Upper lobe of right lung (tissue), 1 donor: ENCODE measurements at places on chromosomes 1 and 21. TPM values are rescaled to one million over a fixed set of nuclear protein-coding genes. Genes with fewer than 3 reads are reported as not detected.

- no peaks in the 10 kb centered on the region for H3K27me3 ChIP-seq
- no peak for DNase-seq
- H3K4me1 ChIP-seq, result peaks cover 17% of the 10 kb centered on the region
- H3K27ac ChIP-seq, result peak overlapping the region; percentile 96
These were observed 644 bp downstream of the UBE4B start for GRCh38 chr1:10033359-10033845.

- peak overlapping the region; percentile 23 for H3K4me3 ChIP-seq
- H3K27me3 ChIP-seq, result no peaks in the 10 kb centered on the region
- no peaks in the 10 kb centered on the region for H3K36me3 ChIP-seq
- DNase-seq, result peak; percentile 94
- peak overlapping the region; percentile 82 for H3K27ac ChIP-seq
- H3K4me1 ChIP-seq, result peaks cover 38% of the 10 kb centered on the region
These were observed 107.6 kb downstream of the ETS2 start for GRCh38 chr21:38913120-38913892.

DNA sequence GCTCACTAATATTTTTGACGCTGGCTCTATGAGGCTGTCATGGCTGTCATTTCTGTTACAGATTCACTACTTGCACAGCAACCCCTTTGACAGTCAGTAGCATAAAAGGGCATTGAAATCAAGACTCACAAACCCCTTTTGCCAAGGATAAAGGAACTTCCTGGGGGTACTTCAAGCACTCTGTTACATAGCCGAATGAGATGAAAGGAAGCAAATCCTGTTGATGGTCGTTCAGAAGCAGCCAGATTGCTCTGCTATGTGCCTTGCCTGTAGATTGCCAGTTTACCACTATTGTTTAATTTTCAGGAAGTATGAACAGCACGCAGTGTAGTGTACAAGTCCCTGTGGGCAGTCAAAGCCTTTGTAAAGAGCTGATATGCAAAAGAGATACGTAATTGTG, 296.2 kb downstream of the LRRIQ3 start:
- no peaks in the 10 kb centered on the region for H3K4me1 ChIP-seq
- no peaks in the 10 kb centered on the region for H3K27me3 ChIP-seq
- no peak overlapping the region for H3K4me3 ChIP-seq
- no peak overlapping the region for H3K27ac ChIP-seq
- H3K36me3 ChIP-seq, result no peaks in the 10 kb centered on the region
- DNase-seq, result no peak

DNA sequence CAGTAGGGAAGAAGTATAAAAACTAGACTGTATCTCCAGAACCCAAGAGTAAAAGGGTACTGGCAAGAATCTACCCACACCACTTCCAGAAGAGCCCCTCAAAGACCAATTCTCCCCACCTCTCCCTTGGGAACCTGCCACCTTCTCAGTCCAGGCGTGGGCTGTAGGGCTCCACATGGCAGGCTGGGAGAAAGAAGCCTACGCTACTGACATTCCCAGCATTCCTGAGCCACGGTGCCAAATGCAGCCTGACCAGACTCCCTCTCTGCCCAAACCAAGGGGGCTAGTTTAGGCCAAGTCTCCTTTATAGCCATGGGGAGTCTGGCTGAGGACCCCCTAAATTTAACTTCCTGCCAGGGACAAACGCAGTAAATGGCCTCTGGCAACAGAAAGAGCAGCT, 2.0 kb downstream of the UBE2Q1 start:
- peaks cover 44% of the 10 kb centered on the region for H3K36me3 ChIP-seq
- peaks cover 25% of the 10 kb centered on the region for H3K4me1 ChIP-seq
- H3K27me3 ChIP-seq, result no peaks in the 10 kb centered on the region
- H3K27ac ChIP-seq, result peak overlapping the region; percentile 51
- no peak for DNase-seq
- H3K4me3 ChIP-seq, result peak overlapping the region; percentile 71

DNA sequence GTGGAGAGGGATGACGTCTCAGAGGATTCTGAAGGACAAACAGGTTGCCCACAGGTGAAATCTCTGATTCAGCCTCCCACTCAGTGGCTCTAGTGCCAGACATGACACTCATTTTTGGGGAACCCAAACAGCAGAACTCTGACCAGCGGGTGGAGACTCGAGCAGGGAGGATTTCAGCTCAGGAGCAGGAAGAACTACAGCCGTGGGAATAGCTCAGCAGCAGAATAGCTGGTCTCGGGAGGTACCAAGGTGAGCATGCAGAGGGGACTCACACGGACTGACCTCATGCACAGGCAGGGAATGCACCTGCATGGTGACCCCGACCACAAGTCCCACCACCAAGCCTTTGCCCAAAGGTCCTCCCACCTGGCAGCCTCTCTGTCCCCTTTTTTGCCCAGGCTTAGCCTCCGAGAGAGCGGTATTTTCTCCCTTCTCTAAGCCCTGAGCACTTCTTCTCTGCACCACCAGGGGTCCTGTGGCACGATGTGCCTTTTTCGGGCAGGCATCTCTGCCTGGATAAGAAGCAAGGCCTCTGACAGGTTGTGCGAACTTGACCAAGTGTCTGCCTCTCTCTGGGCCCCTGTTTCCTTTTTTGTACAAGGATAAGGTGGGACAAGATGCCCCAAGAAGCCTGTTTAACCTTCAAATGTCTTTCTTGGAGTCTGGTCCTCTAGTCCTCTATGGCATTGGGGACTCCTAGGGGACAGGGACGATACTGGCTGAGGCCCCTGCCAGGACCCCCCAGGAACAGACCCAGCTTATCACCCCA, 8.8 kb upstream of the FGR start:
- no peaks in the 10 kb centered on the region for H3K27me3 ChIP-seq
- H3K4me1 ChIP-seq, result peaks cover 6% of the 10 kb centered on the region
- H3K27ac ChIP-seq, result no peak overlapping the region
- no peak overlapping the region for H3K4me3 ChIP-seq
- no peak for DNase-seq
- H3K36me3 ChIP-seq, result no peaks in the 10 kb centered on the region

DNA sequence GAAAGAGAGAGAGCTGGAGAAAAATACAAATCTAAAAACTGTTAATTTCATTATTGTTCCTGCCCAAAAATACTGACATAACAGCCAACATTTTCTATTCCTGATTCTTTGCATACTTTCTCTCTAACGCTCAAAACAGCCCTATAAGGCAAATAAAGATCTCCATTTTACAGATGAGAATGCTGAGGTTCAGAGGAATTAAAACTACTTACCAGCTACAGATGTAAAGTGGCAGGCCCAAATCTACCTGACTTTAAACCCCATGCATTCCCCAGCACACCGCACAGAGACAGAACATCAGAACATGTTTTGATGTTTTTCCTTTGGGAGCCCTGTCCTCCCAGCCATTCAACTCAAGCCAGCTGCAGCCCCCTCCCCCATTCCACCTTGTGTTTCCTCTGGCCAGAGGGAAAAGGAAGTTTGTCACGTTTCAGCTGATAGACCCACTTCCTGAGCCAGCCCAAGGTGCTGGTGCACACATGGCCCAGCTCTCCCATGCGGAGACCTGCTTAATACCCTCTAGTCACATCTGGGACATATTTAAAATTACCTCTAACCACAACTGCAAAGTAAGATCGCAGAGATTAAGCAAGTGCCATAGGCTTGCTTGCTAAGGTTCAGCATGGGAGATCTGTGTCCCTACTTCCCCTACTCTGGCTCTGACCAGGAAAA, 133.1 kb upstream of the NFIA start:
- no peaks in the 10 kb centered on the region for H3K36me3 ChIP-seq
- H3K4me3 ChIP-seq, result no peak overlapping the region
- no peaks in the 10 kb centered on the region for H3K27me3 ChIP-seq
- H3K27ac ChIP-seq, result no peak overlapping the region
- no peak for DNase-seq
- H3K4me1 ChIP-seq, result no peaks in the 10 kb centered on the region

- no peak for DNase-seq
- H3K36me3 ChIP-seq, result no peaks in the 10 kb centered on the region
- no peaks in the 10 kb centered on the region for H3K4me1 ChIP-seq
These were observed 68.9 kb upstream of the PARP1 start for GRCh38 chr1:226476648-226477319.

- H3K27me3 ChIP-seq, result no peaks in the 10 kb centered on the region
- H3K4me1 ChIP-seq, result no peaks in the 10 kb centered on the region
- peaks cover 8% of the 10 kb centered on the region for H3K36me3 ChIP-seq
- H3K4me3 ChIP-seq, result no peak overlapping the region
These were observed 193.0 kb downstream of the GPR52 start for GRCh38 chr1:174640783-174641182.

Gene FALEC
- 1.0 TPM for total RNA-seq

DNA sequence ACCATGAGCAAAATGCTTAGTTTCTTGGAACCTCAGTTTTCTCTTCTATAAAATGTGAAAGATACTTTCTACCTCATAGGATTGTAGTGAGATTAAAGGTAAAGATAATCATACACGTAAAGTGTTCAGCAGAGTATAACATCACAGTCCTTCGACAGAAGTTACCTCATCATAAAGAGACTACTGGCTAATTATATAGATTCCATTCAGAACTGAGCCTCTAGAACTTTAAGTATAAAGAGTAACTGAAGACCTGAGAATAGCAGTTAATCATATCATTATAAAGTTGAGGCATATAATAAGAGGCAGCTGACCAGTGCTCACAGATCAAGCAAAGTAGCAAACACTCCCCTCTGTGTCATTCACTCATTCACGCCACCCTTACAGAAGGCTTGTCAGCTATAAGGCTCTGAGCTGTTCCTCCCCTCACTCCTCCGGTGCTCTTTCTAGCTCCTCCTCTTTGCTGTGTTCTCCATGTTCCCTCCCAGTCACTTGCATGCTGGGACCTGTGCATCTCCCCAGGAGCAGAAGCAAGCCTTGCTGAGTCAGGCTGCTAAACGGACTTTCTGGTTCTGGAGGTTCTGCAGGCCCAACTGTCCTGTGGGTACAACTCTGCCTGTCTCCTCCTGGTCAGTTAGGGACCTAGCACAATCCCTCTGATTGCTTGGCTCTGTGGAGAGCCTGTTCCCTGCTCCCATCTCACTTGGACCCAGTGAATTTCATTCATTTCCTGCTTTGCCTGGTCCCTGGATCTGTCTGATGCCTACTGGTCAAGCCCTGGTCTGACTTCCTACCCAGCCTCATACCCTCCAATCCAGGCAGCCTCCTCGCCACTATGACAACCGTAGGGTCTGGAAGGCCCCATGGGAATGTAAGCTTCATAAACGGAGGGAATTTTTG, 28.3 kb upstream of the LY9 start:
- H3K4me3 ChIP-seq, result no peak overlapping the region
- peak overlapping the region; percentile 9 for H3K27ac ChIP-seq

GRCh38 chr1:61748566-61748965, 6.3 kb downstream of the PATJ start:
- H3K4me1 ChIP-seq, result peaks cover 9% of the 10 kb centered on the region
- no peaks in the 10 kb centered on the region for H3K36me3 ChIP-seq
- H3K27ac ChIP-seq, result no peak overlapping the region
- no peak overlapping the region for H3K4me3 ChIP-seq
- no peaks in the 10 kb centered on the region for H3K27me3 ChIP-seq

GRCh38 chr21:35510957-35511695, 462.0 kb upstream of the RUNX1 start:
- no peak overlapping the region for H3K4me3 ChIP-seq
- no peak overlapping the region for H3K27ac ChIP-seq
- H3K4me1 ChIP-seq, result no peaks in the 10 kb centered on the region
- no peak for DNase-seq
- no peaks in the 10 kb centered on the region for H3K36me3 ChIP-seq
- no peaks in the 10 kb centered on the region for H3K27me3 ChIP-seq

DNA sequence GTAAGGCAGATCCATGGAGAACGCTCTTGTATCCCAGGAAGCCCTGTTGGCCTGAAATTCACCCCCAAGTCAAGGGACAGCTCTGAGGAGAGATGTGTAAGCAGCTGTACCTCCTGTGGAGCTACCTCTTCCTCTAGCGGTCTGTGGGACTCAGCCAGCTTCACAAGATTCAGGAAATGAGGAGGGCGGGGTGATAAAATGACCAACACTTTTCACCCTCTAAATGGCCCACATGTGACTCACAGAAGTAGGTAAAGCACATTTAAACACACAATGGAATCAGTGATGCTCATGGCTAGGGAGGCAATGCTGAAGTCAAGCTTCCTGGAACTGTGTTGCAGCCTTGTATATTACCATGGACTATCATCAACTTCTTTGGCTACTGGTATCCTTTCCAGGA, at the start of gene SH2D1B:
SH2D1B (minus strand) TSS at position 135 of the 400 bp plus-strand sequence; CDS start at position 15, 120 bp downstream.
- no peak for DNase-seq
- no peaks in the 10 kb centered on the region for H3K27me3 ChIP-seq
- H3K4me1 ChIP-seq, result no peaks in the 10 kb centered on the region
- H3K27ac ChIP-seq, result no peak within 1 kb of the TSS
- no peak within 1 kb of the TSS for H3K4me3 ChIP-seq

Gene CAPN2
- 306 TPM for total RNA-seq

Gene FCN3
- 826 TPM for total RNA-seq

Gene PGLYRP3
- not detected for total RNA-seq

DNA sequence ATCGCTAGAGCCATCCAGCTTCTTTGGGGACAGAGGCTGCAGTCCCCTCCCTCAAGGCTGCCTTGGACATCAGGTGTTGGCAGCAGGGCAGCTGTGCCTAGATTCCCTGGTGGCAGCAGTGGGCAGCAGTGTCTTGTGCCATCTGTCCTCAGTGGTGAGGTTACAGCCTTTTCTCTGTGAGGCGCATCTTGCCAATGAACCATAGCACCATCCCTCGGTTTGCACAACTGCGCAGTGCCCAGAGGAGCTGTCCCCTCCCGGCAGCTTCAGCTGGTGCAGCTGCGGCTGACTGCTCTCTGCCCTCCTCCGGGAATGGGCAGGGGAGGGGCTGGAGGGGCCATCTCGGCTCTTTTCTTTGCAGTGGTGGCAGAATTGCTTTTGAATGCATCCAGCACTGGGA, 59.0 kb upstream of the C8B start:
- no peaks in the 10 kb centered on the region for H3K4me1 ChIP-seq
- no peak overlapping the region for H3K4me3 ChIP-seq
- H3K36me3 ChIP-seq, result no peaks in the 10 kb centered on the region
- no peaks in the 10 kb centered on the region for H3K27me3 ChIP-seq
- H3K27ac ChIP-seq, result no peak overlapping the region

DNA sequence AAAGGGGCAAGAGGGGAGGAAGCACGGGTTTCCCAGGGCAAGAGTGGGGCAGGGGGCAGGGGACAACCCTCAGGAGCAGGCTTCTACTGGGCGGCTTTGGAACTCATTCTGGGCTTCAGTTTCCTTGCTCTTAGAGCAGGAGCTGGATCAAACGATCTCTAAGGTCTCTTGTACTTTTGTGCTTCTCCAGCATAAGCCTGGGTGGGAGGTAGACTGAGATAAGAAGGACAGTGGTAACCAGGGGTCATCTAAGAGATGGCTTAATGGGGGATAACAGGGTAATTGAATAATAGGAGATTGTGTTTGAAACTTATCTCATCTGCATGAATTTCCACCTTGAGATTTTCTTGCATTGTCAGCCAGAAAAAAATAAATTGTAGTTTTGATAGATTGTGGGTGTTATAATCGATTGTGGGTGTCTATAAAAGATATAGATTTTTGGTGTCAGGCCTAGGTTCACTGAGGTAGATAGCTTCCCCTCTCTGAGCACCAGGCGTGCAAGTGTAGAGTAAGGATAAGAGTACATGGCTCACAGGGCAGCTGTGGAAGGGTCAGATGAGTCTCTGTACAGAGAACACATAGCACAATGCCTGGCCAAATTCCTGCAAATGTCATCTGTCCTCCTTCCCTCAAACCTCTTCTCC, 68.0 kb downstream of the CD58 start:
- H3K27me3 ChIP-seq, result no peaks in the 10 kb centered on the region
- H3K4me3 ChIP-seq, result no peak overlapping the region
- DNase-seq, result no peak
- H3K27ac ChIP-seq, result no peak overlapping the region
- peaks cover 16% of the 10 kb centered on the region for H3K4me1 ChIP-seq
